ENCODE measurements at places on chromosomes 13 and 19.

- DNase-seq: no peak
Observed at GRCh38 chr19:2761876-2762782, 20.9 kb downstream of the SGTA start.

DNA sequence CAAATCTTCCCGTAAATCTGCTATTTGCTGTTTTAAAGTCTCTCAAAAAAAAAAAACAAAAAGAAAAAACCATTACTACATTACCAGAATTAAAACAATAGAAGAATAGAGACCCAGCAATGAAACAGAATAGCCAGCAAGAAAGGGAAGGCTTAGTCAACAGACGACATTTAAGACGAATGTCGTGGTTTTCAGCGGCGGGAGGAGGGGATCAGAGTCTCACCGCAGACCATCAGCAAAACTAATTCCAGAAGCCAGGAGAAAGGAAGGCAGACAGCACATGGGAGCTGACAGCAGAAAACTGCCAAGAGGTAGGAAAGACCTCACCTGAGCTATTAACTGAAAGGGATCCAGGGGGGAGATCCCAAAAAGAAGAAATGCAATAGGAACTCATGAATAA, 128.9 kb downstream of the RNF17 start:
- no peak for DNase-seq

DNA sequence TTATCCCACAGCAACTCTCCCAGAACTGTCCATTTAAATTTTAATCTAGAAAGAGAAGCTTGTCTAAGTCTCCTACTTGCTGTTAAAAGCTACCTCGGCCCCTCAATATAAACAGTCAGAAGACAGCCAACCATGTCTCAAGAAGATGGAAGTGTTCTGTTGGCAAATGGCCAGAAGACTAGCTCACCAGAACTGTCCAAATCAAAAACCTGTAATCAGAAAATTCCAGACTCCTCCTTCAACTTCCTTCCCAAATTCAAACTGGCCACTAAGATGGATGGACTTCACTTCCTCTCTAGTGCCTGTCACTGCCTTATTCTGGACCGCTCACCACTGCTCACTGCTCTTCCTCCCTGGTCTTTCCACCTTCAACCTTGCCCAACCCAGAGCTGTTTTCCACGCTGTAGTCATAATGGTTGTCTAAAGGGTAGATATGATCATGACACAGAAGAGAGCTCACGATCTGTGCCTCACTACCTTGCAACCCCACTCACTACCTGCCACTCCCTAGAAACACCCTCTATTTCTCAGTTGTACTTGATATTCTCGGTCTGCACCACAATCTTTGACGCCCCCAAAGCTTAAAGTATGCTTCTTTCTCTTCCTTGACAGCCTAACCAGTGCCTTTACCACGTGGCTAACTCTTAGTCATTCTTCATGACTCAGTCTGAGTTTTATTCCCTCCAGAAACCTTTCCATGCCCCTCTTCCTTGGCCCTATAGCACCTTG, 9.2 kb downstream of the FGF14 start:
- DNase-seq: no peak

- no peak for DNase-seq
Observed at GRCh38 chr19:30407068-30407709, 35.0 kb downstream of the ZNF536 start.

- no peak for DNase-seq
Observed at GRCh38 chr13:64675255-64675892, 2554.8 kb downstream of the PCDH9 start.

DNA sequence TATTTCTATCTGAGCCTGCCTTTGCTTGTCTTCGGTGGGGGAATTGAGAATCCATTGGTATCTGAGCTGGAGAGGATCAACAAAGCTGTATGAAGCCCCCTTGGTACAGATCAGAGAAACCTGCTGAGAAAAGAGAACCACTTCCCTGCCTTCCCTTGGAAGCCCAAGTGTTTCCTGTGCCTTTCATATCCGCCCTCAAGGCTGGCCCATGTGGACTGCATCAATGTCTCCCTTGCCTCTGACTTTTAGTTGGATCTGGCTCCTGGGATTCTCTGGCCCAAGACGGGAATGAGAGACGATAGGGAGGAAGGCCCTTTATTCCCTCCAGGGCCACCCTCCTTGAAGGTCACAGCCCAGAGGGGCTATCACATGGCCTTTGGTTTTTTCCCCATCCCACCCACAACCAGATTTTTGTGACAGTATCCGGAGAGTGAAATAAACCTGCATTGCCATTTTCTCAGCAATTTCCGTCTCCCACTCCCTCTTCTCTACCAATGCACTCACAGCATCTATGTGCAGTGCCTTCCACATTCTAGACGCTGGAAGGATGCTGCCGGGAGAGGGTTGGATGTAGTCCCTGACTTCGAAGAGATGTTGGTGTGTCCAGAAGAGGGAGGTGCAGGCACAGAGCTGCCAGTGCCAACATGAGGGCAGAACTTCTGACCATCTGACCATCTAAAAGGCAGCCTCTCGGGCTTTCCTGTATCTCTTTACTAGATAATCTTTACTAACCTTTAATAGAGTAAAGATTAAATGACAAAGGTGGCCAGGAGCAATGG, 63.8 kb downstream of the KCTD15 start:
- DNase-seq: no peak
